Stimulated activated CD8-positive, alpha-beta memory T cell treated with anti-CD3 and anti-CD28 coated beads, Interleukin-15, amount 100 ng/mL, for 1 hour (primary cell): ENCODE measurements at places on chromosomes 16 and 17.

- DNase-seq = no peak
Measured at GRCh38 chr16:21628772-21629171, 23.6 kb downstream of the IGSF6 start.

GRCh38 chr16:66918803-66919568 is at the start of gene CDH16:
Gene CDH16 (minus strand): TSS chr16:66918885. CDS start chr16:66918065, 820 bp downstream.
- no peak for DNase-seq

- no peak for DNase-seq
Measured at GRCh38 chr16:29844575-29845331, 18.3 kb downstream of the CDIPT start.

DNA sequence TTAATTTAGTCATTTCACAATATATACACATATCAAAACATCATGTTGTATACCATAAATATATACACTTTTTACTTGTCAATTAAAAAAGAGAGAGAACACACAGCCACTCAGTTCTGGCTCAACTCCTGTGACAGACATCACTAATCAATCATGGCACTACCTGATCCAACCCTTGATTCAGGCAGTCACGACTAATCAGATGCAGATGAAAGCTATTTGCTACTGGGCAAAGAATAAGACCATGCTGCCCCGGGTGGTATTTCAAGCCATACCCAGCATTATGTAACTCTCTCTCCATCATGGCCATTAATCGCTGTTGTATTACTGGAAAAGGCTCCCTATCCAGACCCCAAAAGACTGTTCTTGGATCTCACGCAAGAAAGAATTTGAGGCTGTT is 345.7 kb downstream of the HAPSTR1 start:
- no peak for DNase-seq

DNA sequence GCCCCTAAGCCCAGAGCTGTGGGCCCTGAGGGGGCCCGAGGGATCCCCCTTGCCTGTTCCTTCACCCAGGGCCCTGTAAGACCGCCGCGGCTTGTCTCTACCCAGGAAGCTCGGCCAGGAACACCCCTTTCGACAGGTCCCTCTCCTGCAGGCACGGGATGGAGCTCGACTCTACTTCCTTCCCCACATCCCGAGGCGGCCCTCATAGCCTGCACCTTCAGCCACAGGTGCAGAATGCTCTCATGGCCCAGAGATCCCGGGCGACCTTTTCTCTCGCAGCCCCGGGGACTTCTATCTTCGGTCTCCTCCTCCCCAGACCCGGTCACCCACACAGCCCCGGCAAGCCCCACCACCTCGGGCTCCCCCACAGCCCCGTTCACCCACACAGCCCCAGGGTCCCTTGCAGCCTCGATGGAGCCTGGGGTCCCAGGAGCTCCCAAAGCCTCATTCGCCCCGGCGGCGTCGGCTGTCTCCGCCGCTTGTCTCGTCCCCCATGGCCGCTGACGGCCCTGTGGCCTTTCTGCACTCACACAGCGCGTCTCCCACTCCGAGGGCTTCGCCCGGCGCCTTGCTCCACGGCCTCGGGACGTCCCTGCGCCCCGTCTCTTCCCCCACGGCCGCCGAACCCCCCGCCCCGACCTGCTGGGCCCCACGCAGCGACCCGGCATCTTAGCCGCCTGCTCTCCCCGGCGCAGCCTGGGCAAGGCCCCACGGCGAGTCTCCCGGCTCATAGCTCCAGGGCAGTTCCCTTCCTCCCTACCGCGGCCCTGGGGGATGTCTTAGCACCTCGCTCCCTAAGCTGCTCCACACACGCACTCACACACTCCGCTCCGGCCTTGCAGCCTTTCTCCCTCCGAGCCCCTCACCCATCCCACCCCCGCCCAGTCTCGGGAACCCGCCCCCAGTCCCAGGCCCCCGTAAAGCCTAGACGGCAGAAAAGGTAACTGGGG is 650 bp downstream of the KIAA0753 start:
- DNase-seq = no peak

- no peak for DNase-seq
Measured at GRCh38 chr16:63244631-63245030, 1208.4 kb upstream of the CDH8 start.

DNA sequence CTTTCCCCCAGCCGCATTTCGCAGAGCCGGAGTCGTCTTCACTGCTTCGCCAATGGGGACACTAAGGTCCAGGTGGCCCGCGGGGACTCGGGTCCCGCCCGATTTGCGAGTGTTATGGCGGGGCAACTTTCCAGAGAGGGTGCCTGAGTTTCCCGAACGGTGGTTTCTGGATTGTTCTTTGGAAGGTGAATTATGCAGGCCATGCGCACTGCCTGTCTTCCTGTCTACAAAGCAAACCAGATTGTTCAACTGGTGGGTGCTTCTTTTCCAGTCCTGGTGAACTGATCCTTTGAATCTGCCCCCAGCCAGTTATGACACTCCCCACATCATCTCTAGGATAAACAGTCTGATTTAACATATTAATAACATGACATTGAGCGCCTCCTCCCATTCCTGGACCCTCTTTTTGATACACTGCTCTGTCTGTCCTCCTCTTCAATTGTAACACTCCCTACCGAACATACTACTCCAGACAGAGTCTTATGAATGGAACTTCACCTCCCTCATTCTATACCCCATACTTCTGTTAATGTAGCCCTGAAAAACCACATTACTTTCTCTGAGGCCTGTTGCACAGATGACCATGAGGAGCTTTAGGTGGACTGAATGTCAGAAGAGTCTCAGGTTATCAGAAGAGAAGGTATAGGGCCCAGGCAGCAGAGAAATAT is 159.0 kb downstream of the RAB11FIP4 start:
- DNase-seq = no peak
